ENCODE measurements at places on chromosomes 7 and 10.

- no peak for DNase-seq
Measured at GRCh38 chr10:100987685-100988049, 324 bp downstream of the TWNK start.

GRCh38 chr7:41439515-41439879 lies 263.4 kb downstream of the INHBA start:
- DNase-seq, result no peak

- DNase-seq, result no peak
Measured at GRCh38 chr7:82595176-82595575, 151.6 kb upstream of the CACNA2D1 start.

DNA sequence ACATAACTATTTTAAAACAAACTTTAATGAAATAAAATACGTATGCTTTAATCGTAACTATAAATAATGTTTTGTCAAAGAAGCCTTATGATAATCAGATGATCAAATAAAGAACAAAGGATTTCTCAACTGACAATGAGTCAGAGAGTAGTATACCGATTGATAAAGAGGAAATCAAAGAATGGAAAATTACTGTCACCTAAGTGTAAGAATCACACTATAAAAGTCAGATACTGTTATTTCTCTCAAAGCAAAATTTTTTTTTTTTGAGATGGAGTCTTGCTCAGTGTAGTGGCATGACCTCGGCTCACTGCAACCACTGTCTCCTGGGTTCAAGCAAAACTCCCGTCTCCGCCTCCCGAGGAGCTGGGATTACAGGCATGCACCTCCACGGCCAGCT lies 18.8 kb downstream of the DNAJC2 start:
- DNase-seq, result no peak

DNA sequence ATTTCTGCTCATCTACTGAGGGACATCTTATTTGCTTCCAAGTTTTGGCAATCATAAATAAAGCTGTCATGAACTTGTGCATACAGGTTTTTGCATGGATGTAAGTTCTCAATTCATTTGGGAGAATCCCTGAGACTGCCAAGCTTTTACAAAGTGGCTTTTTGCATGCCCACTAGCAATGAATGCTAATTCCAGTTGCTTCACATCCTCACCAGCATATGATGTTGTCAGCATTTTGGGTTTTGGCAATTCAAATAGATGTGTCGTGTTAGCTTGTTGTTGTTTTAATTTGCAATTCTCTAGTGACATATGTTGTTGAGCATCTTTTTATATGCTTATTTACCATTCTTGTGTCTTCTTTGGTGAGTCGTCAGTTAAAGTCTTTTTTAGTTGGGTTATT lies 57.2 kb downstream of the RAB18 start:
- DNase-seq, result no peak

DNA sequence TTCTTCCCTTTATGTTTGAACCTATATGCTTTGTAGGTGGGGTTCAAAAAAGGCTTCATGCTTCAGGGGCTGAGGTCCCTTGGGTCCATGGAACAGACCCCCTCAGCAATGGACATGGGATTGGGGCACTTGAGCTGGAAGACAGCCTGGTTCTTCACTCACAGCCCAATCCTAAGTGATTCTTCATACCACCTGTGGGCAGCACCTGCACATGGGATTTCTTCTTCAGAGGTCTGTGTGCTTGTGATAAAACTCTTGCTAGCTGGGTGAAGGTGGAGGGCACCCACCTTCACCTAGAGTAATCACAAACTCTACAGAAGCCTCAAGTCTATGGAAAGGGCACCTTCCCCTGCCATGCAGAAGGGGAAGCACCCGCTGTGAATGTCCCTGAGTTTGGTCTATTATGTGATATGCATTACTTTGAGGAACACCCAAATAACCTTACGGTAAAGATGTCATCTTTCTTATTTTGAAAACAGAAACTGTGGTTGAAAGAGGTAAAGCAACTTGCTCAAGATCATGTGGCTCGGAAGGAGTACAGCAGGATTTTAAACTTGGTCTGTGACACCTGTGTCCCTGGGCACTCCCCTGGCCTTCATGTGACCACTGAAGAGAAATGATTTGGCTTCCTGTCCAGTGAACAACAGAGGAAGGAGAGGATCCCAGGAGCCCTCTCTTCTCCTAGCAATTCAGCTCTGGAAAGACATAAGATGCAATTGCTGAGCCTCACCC lies 469.5 kb upstream of the ZMIZ1 start:
- DNase-seq, result no peak

- no peak for DNase-seq
Measured at GRCh38 chr7:14606101-14606500, 296.4 kb downstream of the DGKB start.

- no peak for DNase-seq
Measured at GRCh38 chr7:77242068-77242467, 42.4 kb upstream of the FGL2 start.

GRCh38 chr7:152351168-152351567 lies 84.6 kb downstream of the KMT2C start:
- DNase-seq, result no peak

DNA sequence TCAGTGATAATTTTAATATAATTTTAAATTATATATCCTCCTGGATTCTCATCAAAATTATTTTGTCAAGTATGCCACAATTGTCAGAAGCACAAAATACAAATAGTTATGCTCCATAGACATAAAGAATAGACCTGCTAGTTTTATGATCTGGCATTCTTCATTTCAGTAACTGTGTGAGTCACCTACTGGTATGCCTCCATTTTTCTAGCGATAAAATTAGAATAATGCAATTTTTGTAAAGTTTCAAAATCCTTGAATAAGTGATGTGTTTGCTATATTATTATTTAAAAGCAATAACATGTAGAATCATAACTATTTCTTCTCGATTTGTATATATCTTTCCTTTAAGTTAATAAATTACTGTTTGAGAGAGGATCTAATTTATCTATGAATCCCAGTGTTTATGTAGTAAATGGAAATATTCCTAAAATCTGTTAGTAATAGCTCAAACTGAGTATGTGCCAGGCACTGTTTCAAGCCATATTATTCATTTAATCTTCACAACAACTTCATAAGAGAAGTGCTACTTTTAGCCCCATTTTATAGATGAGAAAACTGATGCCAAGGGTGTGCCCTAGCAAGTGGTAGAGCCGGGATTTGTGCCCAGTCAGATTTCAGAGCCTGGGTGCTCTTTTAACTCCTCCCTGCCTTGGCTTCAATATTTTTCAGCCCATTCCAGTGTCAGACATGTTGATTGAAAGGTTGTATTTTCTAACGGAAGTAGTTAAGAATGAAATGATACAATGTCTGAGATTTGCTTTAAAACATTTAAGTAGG lies 38.4 kb downstream of the NET1 start:
- no peak for DNase-seq

- peak; percentile 39 for DNase-seq
Measured at GRCh38 chr7:133230591-133231194, 22.2 kb upstream of the EXOC4 start.

DNA sequence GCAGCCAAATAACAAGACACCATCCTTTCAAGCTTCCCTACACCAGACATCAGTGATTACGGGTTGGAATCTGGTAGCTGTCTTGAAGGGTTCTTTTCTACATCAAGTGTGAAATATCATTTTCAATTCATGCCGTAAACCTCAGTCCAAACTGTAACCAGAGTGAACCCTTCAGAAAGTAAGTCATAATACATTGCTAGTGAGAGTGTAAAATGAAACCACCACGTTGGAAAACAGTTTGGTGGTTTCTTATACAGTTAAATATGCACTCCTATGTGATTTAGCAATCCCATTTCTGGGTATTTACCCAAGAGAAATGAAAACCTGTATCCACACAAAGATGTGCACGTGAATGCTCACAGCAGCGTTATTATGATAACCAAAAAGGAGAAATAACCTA lies 25.6 kb upstream of the ZC3HAV1L start:
- DNase-seq, result no peak

DNA sequence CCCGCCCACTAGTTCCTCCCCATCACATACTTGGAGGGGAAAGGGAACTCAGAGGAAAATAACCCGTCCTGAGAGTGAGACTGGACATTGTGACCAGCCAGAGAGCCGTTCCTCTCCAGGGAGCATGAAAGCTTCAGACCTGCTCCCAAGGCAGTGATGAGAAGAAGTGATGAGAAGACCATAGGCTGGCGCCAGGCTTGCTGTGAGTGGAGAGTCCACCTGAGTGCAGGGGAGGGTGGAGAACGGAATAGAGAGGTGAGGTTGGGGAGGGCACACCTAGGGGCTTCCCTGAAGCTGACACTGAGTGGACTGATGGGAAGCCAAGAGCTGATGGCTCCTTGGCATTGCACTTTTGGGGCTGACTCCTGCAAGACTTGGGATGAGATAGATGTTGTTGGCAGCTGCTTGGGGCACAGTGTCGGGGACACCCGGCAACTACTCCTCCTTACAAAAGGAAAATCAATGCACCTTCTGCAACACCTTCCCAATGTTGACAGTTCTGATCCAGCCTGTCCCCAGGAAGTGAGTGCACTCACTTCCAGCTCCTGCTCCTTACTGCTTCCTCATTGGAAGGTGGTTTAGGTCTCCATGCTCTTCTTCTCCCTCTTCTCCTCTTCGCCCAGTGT lies 79.4 kb downstream of the EMX2 start:
- DNase-seq, result no peak

- no peak for DNase-seq
Measured at GRCh38 chr10:45253183-45253914, 62.1 kb downstream of the OR13A1 start.

DNA sequence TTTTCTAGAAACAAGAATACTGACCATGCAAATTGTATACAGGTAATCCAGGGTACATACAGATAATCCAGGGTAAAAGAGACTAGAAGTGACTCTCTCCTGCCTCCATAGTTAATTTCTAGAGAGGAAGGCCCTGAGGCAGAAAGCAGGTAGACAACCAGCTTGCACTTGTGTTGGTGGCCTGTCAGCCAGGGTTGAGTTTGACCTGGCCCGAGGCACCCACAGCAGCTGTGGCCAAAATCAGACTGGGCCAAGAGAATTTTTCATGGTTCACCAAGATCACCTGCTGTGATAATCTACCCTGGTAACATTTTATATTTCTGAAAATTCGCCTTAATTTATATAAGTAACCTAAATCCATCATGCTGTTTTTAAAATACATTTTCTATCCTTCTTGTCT lies 386.5 kb upstream of the ETV1 start:
- no peak for DNase-seq

GRCh38 chr7:156819733-156820295 lies 73.2 kb downstream of the LMBR1 start:
- no peak for DNase-seq

- no peak for DNase-seq
Measured at GRCh38 chr7:65397730-65398142, 24.1 kb downstream of the ZNF92 start.

GRCh38 chr10:75245354-75246250 lies 9.8 kb upstream of the COMTD1 start:
- no peak for DNase-seq

DNA sequence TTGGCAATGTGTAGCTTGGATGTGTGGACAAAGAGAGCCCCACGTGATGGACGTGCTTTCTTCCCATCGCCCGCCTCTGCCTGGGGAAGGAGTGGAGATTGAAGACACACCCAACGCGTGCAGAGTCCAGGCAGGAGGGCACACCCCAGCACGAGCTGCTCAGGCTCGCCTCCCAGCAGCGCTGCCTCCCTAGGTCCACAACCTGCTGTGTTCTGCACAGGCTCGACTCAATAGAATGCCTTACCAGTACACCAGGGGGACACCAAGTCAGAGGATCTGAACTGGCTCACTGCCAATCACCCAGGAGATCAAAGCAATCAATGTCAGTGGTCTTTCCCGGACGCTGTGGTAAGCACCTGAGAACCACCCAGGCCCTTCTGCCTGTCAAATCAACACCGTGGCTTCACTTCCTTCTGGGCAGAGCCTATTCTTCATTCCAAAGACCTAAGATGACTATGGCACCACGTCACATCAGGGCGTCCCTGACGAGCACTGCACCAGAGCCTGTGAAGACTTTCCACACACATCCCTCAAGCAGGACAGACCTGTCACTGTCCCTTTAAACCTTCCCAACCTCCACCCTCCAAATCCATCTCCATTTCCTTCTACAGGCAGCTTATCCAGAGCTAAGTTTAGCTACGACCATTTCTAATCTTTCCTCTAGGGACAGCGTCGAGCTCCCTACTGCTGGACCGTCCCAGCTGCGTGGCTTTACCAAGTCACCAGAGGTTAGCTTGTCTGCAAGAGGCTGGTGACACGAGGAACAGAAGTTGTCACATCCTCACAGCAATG lies 72.3 kb downstream of the AMZ1 start:
- peak; percentile 50 for DNase-seq

- no peak for DNase-seq
Measured at GRCh38 chr10:79181698-79182521, 113.1 kb downstream of the ZMIZ1 start.

GRCh38 chr10:11148142-11149028 lies 130.7 kb downstream of the CELF2 start:
- DNase-seq, result no peak
